ENCODE measurements at places on chromosomes 6 and 20.

GRCh38 chr6:20866036-20866435 is 331.8 kb downstream of the CDKAL1 start:
- no peak overlapping the region for H3K27ac ChIP-seq
- no peak for DNase-seq
- peaks cover 15% of the 10 kb centered on the region for H3K4me1 ChIP-seq

- DNase-seq = no peak
- H3K27ac ChIP-seq = no peak overlapping the region
- H3K4me1 ChIP-seq = no peaks in the 10 kb centered on the region
- H3K4me3 ChIP-seq = no peak overlapping the region
- no peaks in the 10 kb centered on the region for H3K36me3 ChIP-seq
- peaks cover 41% of the 10 kb centered on the region for H3K27me3 ChIP-seq
These were observed 123.9 kb downstream of the MAFB start for GRCh38 chr20:40565001-40565681.

GRCh38 chr6:53956068-53956711 is 155.1 kb upstream of the MLIP start:
- no peak overlapping the region for H3K27ac ChIP-seq
- peaks cover 20% of the 10 kb centered on the region for H3K27me3 ChIP-seq
- H3K36me3 ChIP-seq = no peaks in the 10 kb centered on the region
- no peak for DNase-seq
- no peaks in the 10 kb centered on the region for H3K4me1 ChIP-seq
- H3K4me3 ChIP-seq = no peak overlapping the region

- no peaks in the 10 kb centered on the region for H3K27me3 ChIP-seq
- peaks cover 13% of the 10 kb centered on the region for H3K36me3 ChIP-seq
- peaks cover 44% of the 10 kb centered on the region for H3K4me1 ChIP-seq
- H3K4me3 ChIP-seq = peak overlapping the region; percentile 82
- H3K27ac ChIP-seq = peak overlapping the region; percentile 79
- no peak for DNase-seq
These were observed 1.3 kb downstream of the RNF24 start for GRCh38 chr20:4014031-4014474.

DNA sequence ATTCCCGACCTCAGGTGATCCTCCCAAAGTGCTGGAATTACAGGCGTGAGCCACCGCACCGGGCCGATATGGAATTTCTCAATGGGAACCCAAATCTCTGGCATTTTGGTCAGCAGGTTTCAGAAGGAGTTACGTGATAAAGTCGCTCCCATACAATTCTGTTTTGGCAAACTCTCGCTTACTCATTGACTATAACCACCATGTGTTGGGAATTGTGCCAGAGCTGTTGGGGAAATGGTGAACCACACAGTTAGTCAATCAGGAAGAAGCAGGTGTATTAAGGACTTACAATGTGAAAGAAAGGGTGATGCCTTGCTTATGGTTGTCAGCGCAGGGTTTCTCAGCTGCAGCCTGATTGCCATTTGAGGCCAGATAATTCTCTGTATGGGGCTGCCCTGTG is 410.5 kb downstream of the QKI start:
- no peak for DNase-seq
- H3K4me1 ChIP-seq = no peaks in the 10 kb centered on the region
- H3K4me3 ChIP-seq = no peak overlapping the region
- H3K27ac ChIP-seq = no peak overlapping the region

GRCh38 chr20:48335308-48336050 is 492.3 kb downstream of the PREX1 start:
- H3K4me3 ChIP-seq = no peak overlapping the region
- H3K27me3 ChIP-seq = peaks cover 73% of the 10 kb centered on the region
- no peak for DNase-seq
- H3K36me3 ChIP-seq = no peaks in the 10 kb centered on the region

GRCh38 chr6:135212020-135212806 is 31.1 kb downstream of the MYB start:
- no peaks in the 10 kb centered on the region for H3K27me3 ChIP-seq
- H3K36me3 ChIP-seq = no peaks in the 10 kb centered on the region
- DNase-seq = no peak
- H3K27ac ChIP-seq = no peak overlapping the region
- H3K4me3 ChIP-seq = peak overlapping the region; percentile 5
- peaks cover 21% of the 10 kb centered on the region for H3K4me1 ChIP-seq

DNA sequence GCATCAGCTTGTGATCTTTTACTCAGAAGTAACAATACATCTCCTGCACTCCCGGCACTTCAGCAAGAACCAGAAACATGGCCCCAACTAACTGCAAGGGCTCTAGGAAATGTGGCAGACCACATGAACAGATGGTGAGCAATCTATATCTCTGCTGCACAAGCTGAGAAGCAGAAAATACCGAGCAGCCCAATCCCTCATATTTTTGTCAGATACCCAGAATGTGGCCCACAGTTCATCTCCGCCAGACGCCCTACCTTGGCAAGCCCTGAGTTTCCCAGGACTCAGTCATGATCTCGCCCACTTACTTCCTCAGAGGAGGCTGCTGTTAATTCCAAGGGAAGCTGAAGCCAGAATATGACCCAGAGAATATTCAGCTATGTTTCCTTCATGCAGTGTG is 63.1 kb upstream of the PHACTR1 start:
- H3K27me3 ChIP-seq = peaks cover 14% of the 10 kb centered on the region
- H3K36me3 ChIP-seq = peaks cover 3% of the 10 kb centered on the region
- H3K27ac ChIP-seq = no peak overlapping the region
- H3K4me1 ChIP-seq = no peaks in the 10 kb centered on the region

GRCh38 chr20:36407199-36407733 is 101.1 kb downstream of the DLGAP4 start:
- H3K27ac ChIP-seq = peak overlapping the region; percentile 44
- H3K36me3 ChIP-seq = no peaks in the 10 kb centered on the region
- H3K4me3 ChIP-seq = no peak overlapping the region
- DNase-seq = no peak

DNA sequence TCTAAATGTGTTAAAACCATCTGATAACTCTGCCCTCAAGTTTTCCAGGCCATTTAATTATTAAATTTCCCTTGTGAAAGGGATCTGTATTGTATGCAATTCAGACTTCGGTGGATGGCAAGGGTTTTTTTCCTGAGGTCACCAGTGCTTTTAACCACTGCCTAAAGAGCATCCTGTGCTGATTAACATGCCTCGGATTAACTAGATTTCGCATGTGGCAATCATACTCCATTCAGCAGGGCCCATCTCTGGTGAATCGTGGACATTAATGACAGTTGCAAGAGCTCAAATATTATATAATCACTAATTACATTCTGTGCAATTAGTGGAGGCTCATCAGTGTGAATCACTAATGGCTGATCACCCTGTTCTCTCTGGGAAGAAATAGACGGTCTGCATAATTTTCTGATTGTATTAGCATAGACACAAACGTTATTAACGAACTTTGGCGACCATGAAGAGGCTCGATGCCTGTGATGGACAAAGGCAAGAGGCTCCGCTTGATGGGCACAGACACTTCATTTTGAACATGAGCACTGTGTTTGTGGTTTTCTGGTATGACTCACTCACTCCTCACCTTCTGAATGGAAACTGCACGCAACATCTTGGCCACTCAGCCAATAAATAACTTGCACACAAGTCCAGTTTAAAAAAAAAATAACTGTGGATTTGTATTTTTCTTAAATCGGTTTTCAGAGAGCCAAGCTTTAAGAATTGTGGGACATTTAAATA is 31.4 kb downstream of the LINC00237 start:
- H3K27ac ChIP-seq = no peak overlapping the region
- no peak for DNase-seq
- H3K36me3 ChIP-seq = no peaks in the 10 kb centered on the region
- no peaks in the 10 kb centered on the region for H3K4me1 ChIP-seq
- peaks cover 46% of the 10 kb centered on the region for H3K27me3 ChIP-seq
